GM13976 (cell line): ENCODE measurements at places on chromosomes 12 and 14.

GRCh38 chr12:13066459-13066858, 22.3 kb downstream of the FAM234B start:
- no peak for DNase-seq

DNA sequence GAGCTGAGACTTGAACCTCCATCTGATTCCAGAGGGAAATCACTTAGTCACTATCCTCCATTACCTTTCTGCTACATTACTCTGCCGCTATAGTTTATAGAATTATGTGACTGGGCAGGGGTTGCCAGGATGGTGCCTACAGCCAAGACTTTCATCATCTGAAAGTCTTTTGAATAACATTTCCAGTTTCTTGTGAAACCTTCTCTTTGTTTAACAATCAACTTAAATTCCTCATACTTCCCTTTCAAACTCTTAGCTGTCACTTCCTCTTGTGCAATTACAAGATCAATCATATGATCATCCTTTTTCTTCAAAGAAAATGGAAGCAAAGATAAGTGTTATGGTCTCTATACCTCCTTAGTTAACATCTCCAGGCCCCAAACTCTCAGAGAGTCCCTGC, 25.4 kb upstream of the PELI2 start:
- DNase-seq: no peak

DNA sequence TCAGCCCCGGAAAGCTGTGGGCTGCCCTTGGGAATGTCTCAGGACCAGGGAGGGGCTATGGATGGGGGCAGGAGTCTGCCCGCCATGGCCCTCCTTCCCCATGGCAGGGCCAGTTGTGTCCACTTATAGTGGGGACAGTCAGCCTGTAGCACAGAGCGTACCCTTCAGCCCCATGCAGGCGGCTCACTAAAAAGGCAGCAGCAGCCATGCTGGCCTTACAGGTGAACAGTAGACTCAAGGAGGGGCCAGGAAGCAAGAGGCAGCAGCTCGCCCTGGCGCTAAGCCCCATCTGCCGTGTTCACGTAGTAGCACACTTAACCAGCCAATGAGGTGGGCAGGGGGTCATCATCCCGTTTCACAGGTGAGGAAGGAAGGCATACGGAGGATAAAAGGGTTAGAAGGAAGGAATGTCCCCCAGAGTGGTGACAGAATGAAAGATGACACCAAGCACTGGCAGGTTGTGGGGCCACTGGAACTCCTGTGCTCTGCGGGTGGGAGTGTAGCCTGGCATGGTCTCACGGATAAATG, 52.7 kb downstream of the FAM222A start:
- DNase-seq: no peak

DNA sequence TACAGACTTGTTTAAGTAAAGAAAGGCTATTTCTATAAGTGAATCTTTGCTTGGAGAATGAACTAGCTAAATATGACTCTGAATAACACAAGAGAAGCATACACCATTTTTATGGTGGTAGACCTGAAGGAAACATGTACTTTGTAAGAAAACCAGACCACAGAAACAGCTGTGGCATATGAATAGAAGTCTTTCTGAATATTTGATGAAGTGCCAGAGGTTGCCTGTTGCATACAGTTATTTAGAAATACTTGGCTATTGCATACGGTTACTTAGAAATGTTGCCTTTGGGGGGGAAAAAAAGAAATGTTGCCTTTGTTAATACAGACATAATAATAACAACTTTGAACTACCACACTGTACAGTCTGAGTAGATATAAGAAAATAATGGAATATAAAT, 16.8 kb upstream of the LEMD3 start:
- no peak for DNase-seq

- no peak for DNase-seq
Measured at GRCh38 chr12:98645572-98646067, 530 bp downstream of the APAF1 start.

GRCh38 chr14:50270932-50271331, 39.6 kb upstream of the SOS2 start:
- DNase-seq: no peak

- no peak for DNase-seq
Measured at GRCh38 chr14:24840204-24840893, 206.4 kb upstream of the GZMB start.
